Activated naive CD4-positive, alpha-beta T cell treated with anti-CD3 and anti-CD28 coated beads, Interleukin-2, amount 10 ng/mL, durations not matched to agents 5 hours and 36 hours (primary cell): ENCODE measurements at places on chromosomes 11 and 22. TPM values are rescaled to one million over a fixed set of nuclear protein-coding genes. Genes with fewer than 3 reads are reported as not detected.

Gene SCUBE1
- not detected for total RNA-seq

Gene ANO1
- total RNA-seq, result not detected

Gene NCAM1
- total RNA-seq, result 0.20 TPM

Gene MGAT3
- 13.1 TPM for total RNA-seq

Gene PC
- 8.7 TPM for total RNA-seq

Gene FAM180B
- not detected for total RNA-seq

Gene DBX1
- not detected for total RNA-seq

Gene CHADL
- 0.23 TPM for total RNA-seq

Gene MS4A15
- not detected for total RNA-seq

Gene PRAME
- not detected for total RNA-seq

Gene TLCD5
- not detected for total RNA-seq

Gene CHKA
- 5.7 TPM for total RNA-seq

Gene IFITM10
- total RNA-seq, result 1.5 TPM

Gene ME3
- 1.6 TPM for total RNA-seq
